Stimulated activated CD8-positive, alpha-beta memory T cell treated with anti-CD3 and anti-CD28 coated beads, Interleukin-4, amount 100 ng/mL, for 1 hour (primary cell): ENCODE measurements at places on chromosomes 2 and 18.

GRCh38 chr2:134153294-134153880 lies 100.5 kb upstream of the MGAT5 start:
- no peak for DNase-seq

- DNase-seq = no peak
Measured at GRCh38 chr18:13279181-13280069, 60.9 kb downstream of the LDLRAD4 start.

DNA sequence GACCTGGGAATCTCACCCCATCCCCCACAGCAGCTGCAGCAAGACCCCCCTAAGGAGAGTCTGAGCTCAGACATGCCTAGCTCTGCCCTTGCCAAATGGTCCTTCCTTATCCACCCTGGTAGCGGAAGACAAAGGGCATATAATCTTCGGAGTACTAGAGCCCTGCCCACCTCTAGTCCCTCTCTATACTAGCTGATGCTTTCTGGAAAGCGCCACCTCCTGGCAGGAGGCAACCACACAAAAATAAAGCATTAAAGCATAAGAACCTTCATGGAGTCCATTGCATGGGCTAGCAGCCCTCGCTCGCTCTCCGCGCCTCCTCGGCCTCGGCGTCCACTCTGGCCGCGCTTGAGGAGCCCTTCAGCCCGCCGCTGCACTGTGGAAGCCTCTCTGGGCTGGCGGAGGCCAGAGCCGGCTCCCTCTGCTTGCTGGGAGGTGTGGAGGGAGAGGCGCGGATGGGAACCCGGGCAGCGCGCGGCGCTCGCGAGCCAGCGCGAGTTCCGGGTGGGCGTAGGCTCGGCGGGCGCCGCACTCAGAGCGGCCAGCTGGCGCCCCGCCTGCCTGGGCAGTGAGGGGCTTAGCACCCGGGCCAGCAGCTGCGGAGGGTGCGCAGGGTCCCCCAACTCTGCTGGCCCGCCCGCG lies 941.2 kb downstream of the SUCLG1 start:
- no peak for DNase-seq

DNA sequence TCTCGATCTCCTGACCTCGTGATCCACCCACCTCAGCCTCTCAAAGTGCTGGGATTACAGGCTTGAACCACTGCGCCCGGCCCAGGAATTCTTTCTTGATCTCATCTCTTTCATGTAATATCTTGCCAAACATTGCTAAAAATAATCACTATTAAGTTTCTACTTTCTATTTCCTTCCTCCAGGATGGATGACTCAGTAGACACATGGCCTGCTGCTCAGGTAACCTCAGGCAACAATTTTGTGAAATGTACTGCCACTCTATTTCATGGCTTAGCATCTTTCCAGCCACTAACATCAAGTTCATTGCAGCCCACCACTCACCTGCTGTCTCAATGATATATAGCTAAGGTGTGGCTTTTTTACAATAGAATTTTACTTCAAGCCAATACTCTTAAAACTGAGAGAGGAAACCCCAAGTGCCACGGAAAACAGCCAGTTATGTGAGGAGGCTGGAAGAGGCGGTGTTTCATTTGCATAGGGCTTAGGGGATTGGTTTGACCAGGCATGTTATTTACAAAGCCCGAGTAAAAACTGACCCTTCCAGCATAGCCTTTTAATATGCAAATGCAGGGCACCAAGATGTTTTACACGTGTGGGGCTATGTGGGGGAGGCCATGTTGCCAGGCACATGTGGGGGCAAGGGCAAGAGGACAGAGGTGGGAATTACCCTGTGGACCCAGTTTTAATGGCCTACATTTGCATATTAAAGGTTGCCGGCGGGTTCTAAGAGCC lies 11.3 kb upstream of the SUMO1 start:
- DNase-seq = no peak

- DNase-seq = no peak
Measured at GRCh38 chr2:147373800-147374422, 470.9 kb upstream of the ACVR2A start.

- no peak for DNase-seq
Measured at GRCh38 chr2:11940799-11941198, 194.4 kb downstream of the LPIN1 start.

DNA sequence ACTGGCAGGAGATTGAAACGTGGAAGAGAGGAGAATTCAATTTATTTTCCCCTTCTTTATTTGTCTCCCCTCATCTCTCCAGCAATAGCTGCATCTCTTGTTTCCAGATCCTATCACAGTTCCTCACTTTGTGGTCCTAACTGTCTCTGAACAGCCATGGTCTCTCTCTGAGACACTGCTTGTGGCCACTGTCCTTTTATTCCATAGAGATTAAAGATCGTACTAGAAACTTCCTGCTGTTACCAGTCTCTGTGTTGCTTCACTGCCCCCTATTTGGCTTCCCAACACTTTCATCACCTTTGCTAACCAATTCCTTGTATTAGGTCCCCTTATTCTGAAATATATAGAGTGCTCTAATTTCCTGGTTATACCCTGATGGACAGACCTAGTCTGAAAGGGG lies 48.9 kb upstream of the CAVIN2 start:
- DNase-seq = no peak

GRCh38 chr18:38301621-38302020 lies 736.0 kb upstream of the CELF4 start:
- no peak for DNase-seq
